ENCODE measurements at places on chromosomes 7 and 10.

DNA sequence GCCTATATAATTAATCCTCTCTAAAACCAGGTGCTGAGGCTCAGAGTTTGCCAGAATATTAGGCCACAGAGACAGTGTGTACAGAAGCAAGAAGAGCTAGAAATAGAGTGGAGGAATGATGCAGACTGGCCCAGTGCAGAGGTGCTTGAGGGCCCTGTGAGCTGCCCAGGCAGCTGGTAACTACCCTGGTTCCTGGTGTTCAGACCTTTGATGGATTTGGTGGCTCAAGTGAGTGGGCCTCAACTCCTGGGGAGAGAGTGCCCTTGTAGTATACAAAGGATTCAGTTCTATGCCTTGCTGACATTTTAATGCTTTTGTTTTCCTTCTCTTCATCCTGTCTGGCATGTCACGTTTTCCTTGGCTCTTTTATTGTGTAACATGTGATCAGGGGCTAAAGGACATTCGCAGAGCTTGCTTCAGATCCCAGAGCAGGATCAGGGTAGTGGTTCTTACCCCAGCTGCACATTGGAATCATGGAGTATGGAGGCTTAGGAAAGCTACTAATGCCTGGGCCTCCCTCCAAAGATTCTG lies 20.0 kb downstream of the LRRC4 start:
- no peak for DNase-seq

DNA sequence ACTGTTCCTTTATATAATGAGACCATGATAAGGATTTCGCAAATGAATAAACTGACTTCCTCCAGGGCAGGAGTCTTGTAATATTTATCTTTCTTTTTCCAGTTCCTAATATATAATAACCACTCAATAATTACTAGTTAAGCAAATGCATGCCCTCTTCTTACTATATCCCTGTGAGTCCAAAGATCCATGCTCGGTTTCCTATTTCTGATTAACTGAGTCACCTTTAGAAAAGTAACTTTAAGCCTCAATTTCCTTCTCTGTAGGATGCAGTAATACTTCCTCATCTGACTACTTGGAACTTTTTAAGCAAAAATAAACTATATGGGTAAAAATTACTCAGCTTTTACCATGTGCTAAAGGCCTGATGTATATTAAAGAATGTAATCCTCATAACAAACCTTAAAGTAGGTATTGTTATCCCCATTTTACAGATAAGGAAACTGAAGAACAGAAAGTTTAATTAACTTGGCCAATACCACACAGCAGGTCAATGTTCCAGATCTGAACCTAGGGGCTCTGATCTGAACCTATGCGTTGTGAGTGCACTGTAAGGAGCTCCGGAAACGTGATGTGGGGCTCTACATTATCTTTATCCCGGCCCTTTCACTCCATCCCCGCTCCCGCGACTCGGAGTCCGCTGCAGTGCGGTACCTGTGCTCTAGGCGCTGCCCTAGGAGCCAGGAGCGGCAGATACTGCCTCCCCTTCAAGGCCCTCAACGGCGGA lies 458 bp downstream of the COX15 start:
- DNase-seq: no peak

DNA sequence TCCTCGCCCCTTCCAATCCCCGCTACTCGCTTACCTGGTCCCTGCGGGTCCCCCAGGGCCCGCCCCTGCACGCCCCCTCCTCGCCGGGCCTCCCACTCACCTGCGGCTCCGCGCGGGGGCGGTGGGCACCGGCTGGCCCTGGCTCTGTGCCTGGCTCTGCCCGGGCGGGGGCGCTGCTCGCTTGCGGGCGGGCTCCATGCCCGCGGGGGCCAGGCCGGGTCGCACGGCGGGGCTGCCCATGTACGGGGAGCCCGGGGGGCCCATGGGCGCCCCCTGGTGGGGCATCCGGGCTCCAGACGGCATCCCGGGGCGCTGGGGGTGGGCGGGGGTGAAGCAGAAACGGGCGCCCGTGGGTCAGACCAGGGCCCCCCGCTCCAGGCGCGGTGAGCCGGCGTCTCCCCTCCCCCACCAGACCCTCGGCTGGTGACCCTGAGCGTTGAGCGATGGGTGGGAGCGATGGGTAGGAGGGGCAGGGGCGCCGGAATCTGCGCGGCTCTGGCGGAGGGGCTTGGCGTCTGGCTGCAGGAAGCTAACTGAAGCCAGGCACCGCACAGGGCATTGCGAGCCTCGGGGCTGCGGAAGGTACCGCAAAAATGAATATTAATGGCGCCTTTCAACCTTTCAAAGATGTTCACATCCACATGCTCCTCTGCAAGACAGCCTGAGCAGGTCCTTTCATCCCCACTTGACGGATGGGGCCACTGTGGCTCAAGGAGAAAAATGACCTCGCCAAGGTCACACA lies 3.0 kb downstream of the SMARCD3 start:
- peak; percentile 61 for DNase-seq

DNA sequence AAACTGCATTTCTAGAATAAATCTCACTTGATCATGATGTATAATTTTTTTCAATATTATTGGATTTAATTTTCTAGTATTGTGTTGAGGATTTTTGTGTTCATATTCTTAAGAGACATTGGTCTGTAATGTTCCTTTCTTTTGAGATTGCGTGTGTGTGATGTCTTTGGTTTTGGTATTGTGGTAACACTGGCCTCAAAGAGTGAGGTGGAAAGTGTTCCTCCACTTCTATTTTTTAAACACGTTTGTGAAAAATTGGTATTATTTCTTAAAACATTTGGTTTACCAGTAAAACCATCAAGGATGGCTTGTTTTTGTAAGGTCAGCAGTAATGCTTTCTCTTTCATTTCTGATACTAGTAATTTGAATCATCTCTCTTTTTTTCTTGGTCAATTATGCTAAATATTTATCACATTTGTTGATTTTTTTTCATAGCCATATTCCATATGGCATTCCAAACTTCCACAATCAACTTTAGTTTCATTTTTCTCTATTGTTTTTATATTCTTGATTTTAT lies 290.2 kb upstream of the CDC14C start:
- no peak for DNase-seq

GRCh38 chr10:60280475-60280874 lies 109.2 kb downstream of the ANK3 start:
- DNase-seq: no peak

DNA sequence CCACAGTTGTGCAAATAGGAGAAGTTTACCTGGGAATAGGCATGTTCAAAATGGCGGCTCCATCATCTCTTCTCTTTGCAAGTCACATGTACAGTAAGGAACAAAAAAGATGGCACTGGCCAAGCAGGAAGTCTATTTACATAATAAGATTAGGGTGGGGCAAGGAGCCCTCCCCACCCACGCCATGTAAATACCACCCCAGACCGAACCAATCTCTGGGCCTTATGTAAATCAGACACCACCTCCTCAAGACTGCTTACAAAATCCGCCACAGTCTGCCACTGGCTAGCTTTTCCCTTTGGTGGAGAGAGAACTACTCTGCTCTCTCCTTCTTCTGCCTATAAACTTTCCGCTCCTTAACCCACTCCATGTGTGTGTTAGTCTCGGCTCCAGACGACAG lies 1496.3 kb downstream of the REEP3 start:
- DNase-seq: no peak

GRCh38 chr7:87886875-87887274 lies 10.6 kb downstream of the DBF4 start:
- DNase-seq: no peak

GRCh38 chr10:62738916-62739315 lies 65.6 kb upstream of the ADO start:
- no peak for DNase-seq

GRCh38 chr10:101778781-101779543 lies 3.0 kb upstream of the FGF8 start:
- DNase-seq: no peak

GRCh38 chr7:138478499-138478908 lies 18.4 kb downstream of the TRIM24 start:
- DNase-seq: no peak

- DNase-seq: no peak
Observed at GRCh38 chr7:158606129-158606528, 18.5 kb upstream of the PTPRN2 start.

DNA sequence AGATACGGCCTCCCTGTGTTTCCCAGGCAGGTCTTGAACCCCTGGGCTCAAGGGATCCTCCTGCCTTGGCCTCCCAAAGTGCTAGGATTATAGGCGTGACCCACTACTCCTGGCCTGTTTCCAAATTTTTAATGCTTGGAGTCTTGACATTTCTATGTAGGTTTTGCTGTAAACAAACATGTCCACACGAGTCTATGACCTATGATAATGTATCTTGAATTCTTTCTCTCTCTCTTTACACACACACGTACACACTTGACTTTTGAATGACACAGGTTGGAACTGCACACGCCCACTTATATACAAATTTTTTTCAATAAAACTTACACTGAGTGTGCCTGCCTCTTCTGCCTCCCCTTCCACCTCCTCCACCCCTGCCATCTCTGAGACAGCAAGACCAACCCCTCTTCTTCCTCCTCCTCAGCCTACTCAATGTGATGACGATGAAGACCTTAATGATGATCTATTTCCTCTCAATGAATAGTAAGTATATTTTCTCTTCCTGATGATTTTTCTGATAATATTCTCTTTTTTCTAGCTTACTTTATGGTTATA lies 44.1 kb upstream of the LAMB1 start:
- DNase-seq: no peak

DNA sequence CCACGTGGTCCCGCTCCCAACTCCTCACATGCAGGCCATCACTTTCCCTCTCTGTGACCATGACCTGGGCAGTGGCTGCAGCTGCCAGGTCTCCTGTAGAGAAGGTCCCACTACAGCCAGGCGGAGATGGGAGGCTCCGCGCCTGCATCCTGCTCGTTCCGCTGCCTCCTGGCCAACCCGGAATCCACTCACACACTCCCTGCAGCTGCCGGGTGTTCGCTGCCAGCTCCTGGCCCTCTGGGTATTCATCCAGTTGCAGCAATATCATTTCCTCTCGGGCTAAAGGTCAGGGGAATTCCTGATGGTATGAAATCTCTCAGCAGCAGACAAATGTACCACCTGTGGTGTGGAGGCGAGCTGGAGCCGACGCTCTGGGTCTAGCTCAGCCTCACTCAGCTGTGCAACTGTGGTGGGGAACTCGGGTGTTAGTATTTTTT lies 65.7 kb downstream of the TLL2 start:
- DNase-seq: peak; percentile 49

DNA sequence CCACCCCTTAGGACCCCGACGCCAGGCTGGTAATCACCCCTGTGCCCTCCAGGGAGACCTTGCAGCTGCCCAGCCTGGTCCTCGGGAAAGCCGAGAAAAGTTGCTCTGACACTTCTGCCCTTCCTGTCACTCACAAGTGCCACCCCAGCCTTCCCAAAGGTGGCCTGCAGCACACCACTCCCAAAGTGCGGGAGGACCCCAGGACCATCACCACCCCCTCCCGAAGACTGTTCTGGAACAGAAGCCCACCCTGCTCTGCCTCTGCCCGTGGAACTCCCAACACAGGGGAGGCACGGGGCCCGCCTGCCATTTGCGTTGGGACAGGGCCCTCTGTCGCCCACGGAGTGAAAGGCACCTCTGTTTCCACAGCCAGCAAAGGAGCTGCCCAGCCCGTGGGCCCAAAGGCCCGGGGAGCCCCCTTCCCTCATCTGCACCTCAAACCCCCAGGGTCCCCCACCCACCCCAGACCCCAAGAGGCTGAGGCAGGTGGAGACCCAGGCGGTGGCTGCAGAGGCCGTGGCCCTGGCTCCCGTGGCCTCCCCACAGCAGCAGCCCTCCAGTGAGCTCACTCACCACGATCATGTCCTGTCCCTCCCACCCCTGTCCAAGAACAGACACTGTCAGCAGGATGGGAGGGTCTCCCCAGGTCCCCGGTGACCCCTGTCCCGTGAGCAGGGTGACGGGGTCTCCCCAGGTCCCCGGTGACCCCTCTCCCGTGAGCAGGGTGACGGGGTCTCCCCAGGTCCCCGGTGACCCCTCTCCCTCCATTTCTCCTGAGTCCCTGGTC lies 47.8 kb upstream of the PPP2R2D start:
- DNase-seq: no peak

- no peak for DNase-seq
Observed at GRCh38 chr10:7199152-7199760, 211.6 kb downstream of the SFMBT2 start.

DNA sequence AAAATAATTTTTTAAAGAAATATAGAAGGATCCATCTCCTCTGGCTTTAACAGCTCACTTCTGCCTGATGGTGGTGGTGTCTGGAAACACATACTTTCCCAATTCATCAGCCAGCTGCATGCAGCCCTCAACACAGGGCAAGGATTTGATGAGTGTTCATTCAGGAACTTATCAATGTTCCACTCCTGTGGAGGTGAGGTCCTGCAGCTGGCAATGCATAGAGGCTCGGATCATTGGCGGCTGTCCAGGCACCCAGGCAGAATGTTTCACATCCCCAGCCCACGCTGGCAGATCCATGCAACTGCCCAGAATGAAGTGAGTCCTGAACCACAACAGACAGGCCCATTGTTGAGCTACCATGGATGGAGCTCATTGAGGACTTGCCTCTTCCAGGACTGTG lies 55.2 kb upstream of the KCNMA1 start:
- DNase-seq: no peak

DNA sequence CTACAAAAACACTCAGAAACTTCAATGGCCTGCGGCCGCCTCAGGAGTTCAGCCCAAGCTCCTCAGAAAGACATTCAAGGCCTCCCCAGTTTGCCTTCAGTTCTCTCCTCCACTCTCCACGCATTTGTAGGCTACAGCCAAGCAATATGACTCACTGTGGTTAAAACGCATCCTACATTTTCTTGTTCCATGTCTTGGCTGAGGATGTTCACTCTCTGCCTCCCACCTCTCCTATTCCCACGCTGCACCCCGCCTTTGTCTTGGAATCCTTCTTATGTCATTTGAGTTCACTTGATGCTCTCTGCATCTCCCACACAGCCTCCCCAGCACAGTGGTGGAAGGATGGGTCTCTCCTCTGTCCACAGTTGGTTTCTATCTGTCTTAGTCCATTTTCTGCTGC lies 184.8 kb downstream of the NPSR1 start:
- no peak for DNase-seq

DNA sequence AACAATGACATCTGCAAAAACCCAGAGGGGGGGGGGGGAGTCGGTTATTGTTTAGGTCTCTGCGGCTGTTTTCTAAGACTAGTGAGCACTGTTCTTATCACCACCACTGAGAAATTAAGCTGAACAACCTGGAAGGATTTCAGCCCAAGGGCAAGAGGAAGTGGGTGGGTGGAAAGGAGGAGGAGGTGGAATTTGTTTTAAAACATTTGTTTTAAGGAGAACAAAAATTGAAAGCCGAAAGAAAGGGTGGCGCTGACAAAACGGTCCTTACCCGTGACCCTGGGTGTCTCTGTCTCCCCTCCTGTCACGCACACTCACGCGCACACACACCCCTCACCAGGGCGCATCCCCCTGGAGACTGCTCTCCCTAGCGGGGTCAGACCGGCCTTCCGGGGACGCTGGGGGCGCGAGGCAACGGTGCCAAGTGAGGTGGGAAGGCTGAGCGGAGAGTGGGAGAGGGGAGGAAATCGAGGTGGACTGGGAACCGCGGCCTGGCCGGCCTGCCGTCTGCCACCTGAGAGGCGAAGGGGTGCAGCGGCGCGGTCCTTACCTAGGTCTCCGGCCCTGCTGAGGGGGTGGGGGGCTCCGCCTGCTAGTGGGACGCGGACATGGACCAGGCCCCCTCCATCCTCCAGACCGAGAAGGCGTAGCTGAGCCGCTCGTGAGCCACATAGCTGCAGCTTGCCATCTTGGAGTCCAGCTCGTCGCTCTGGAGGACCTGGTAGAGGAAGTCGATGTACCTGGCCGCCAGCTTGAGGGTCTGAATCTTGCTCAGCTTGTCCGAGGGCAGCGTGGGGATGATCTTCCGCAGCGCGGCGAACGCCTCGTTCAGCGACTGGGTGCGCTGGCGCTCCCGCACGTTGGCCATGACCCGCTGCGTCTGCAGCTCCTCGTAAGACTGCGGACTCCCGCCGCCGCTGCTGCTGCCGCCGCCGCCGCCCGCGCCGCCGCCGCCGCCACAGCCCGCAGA lies 1.0 kb downstream of the TWIST1 start:
- DNase-seq: peak; percentile 32
